ENCODE measurements at places on chromosomes 6 and 20.

- DNase-seq = no peak
These were observed 16.8 kb downstream of the POFUT1 start for GRCh38 chr20:32224463-32224862.

DNA sequence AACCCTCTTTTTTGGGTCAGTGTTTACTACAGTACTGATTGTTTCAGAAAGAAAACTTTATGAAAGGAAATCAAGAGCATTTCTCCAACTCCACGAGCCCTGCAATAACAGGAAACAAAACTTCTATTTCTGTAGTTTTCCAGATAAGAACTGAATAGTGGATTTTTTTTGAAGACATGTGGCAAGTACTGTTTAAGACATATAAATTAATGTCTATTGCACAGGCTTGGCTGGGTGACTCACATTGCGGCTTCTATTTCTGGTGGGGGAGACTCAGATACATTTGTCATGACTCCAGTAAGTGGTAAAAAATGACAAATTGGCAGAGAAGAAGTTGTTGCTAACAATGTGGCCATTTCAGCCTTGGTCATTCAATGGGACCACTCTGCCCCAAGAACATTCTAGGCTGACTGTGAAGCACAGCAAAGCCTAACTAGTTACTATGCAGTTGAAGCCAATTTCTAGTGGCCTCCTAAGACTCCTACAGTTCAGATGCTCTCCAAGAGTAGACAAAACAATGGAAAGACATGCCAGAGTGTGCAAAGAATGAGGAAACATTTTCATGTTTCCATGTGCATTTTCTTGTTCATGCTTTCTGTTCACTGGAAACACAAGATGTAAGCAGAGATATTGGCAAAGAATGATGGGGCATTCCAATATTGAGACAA, 200.9 kb downstream of the EDN1 start:
- DNase-seq = no peak

DNA sequence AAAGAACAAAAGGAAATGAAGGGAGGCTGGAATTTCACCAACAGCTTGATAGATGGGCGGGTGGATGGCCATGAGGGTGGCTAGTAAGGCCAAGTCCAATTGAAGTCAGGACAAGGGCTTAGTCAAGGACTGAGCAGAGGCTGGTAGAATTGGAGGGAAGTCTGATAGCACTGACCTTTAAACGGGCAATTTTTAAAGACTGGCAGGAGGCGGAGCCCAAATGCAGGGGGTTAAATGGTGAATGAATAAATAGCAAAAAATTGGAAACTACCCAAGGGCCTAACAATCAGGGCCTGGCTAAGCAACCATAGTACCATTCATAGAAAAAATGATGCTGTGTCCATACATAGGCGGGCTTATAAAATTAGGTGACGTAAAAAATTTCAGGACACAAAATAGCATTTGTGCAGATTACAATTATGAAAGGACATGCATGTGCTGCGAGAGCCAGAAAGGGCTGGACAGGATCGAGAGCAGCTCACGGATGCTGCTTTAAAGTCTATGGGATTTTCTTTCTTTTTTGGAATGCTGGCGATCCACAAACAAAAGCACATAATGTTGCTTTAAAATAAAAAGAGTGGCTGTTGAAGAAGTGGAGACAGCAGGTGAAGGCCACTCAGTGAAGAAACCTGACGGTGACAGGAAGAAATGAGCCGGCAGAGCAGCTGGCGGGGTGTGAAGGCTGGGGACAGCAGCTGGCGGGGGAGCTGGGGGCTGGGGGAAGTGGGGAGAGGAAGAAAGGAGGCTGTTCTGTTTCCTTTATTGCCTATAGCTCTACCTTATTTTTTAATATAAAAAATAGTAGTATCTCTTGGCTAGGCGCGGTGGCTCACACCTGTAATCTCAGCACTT, 42.8 kb upstream of the TAF8 start:
- DNase-seq = peak; percentile 73

DNA sequence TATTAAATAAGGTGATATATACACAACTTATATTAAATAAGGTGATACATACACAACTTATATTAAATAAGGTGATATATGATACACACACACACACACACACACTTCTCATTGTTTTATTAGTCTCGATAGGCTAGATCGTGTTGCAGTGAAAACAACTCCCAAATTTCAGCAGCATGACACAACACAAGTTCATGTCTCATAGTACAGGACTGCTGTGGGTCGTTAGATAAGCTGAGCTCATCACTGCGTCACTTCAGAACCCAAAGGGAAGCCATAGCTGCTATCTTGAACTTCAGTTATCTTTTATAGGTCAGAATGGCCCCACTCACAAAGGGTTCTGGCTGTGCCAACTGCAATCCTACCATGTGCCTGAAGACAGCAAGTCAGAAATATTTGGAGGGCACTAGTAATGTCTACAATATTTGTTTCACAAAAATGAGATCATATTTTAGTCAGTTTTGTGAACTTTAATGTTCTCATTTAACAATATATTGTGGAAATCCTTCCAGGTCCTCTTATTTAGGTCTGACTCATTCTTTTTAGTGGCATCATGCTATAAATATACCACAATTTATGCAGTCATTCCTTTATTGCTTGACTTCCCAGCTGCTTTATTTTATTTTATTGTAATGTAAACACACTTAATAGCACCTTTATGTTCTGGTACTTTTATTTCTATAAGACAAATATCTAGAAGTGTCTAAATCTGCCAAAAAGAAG, 290.2 kb downstream of the PHACTR1 start:
- DNase-seq = no peak

DNA sequence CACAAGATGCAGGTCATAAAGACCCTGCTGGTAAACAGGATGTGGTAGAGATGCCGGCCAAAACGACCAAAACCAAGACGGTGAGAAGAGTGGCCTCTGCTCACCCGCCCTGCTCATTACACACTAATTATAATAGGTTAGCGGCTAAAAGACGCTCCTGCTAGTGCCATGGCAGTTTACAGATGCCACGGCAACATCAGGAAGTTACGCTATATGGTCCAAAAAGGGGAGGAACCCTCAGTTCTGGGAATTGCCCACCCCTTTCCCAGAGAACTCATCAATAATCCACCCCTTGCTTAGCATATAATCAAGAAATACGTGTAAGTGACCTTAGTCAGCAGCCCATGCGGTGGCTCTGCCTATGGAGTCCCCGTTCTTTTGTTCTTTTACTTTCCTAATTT, 17.6 kb downstream of the BHLHE23 start:
- no peak for DNase-seq

Data from CD4-positive, alpha-beta T cell treated with Interleukin-17A for 4 hours (primary cell).